Stimulated activated CD4-positive, alpha-beta T cell treated with anti-CD3 and anti-CD28 coated beads, TNF-alpha, amount 100 ng/mL, for 24 hours (primary cell): ENCODE measurements at places on chromosomes 5 and 9.

DNA sequence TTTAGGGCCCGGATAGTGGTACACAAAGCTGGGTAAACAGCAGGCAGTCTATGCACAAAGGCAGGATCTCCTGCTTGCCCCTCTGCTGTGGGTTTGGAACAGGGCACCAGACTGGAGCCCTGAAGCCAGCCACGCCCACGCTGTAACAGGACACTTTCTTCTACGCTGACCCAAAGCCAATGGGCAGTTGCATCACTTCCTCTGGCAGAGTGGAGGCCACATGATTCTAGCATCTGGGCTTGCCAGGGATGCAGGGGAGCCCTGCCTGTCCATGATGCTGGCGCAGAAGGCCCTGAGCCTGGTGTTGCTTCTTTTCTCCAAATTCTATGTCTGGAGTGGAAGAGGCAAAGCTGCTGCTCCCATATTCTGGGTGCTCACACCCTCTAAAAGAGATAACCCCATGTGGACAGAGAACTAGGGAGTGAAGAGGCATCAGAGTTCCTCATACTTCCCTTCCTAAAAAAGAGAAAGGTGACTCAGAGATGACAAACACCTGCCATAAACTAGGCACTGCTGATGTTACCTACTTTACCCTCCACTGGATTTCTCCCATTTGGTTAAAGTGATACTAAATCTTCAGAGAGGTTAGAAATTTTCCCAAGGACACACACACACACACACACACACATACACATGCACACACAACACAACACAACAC lies 260.3 kb upstream of the KLF4 start:
- no peak for DNase-seq

GRCh38 chr5:9429691-9430215 lies 116.1 kb downstream of the SEMA5A start:
- DNase-seq = no peak

DNA sequence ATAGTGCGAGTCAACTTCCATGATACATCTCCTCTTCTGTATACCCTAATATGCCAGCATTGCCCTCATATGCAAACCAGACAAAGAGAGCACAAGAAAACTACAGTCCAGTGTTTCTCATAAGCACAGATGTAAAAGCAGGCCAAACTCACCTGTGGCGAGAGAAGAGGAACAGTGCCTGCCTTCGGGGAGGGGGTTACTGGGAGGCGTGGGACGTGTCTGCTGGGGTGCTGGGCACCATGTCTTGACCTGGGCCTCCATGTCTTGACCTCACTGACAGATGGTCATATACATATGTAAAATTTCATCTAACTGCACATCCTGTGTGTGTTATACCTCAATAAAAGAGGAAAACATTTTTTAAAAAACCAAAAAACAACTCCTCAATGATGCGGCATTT lies 159.3 kb upstream of the PPP1R26 start:
- DNase-seq = no peak

DNA sequence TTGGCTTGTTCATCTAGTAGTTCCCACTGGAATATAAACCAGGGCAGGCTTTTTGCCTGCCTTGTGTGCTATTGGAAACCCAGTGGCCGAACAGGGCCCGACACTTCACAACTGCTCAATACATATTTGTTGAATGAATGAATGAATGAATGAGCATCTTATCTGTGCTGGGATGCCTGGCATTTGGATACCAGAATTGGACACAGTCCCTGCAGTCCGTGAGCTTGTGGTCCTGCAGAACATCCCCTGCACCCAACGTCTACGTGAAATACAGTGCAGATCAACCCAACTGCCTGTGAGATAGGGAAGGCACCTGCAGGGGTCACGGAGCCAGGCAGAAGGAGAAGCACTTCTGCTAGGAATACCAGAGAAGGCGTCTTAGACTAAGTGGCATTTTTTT lies 30.0 kb upstream of the COL15A1 start:
- no peak for DNase-seq

- DNase-seq = no peak
These were observed 66.3 kb downstream of the C9orf50 start for GRCh38 chr9:129554649-129555048.

- DNase-seq = no peak
These were observed 141.4 kb downstream of the EBF1 start for GRCh38 chr5:158958021-158958994.
